ENCODE measurements at places on chromosomes 13 and 19.
A peak's percentile ranks its signal among the peaks of the same experiment; 100 is the strongest.

- DNase-seq = no peak
These were observed 15.1 kb downstream of the CYP4F11 start for GRCh38 chr19:15919243-15919642.

DNA sequence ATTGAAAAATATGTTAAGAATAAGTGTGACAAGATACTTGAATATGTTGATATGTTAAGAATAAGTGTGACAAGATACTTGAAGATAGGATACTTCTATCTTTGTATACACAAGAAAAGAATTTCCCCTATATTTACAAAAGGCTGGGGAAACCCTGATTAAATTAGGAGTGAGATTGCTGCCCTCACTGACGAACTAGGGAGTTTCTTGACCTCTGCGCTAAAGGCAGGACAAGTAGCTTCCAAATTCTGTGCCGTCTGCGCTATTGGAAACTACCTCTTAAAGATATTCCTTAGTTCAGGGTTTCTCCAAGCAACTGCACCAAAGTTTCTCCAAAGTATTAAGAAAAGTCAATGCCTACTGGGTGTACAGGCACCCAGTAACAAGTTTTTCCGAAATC, 730 bp downstream of the ZNF260 start:
- no peak for DNase-seq

DNA sequence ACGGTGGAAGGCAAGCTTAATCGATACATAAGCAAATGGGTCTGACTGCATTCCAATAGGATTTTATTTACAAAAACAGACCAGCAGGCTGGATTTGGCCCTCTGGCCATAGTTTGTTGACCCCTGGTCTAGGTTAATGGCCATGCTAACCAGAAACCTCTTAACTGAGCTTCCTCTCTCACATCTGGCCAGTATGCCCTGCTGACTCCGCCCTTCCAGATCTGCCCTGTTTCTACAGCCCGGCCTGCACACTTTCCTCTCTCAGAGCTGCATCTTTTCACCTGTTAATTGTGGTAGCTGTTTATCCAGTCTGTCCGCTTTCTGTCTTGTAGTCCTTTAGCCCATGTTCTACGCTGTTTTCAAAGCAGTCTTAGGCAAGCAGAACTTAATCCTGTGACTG, 25.6 kb downstream of the EDNRB start:
- no peak for DNase-seq

GRCh38 chr19:16829822-16830289, 658 bp downstream of the SIN3B start:
- no peak for DNase-seq

- DNase-seq = no peak
These were observed 131.7 kb downstream of the UGGT2 start for GRCh38 chr13:95921485-95921884.

- no peak for DNase-seq
These were observed 650.5 kb upstream of the SLC10A2 start for GRCh38 chr13:103716718-103717117.

DNA sequence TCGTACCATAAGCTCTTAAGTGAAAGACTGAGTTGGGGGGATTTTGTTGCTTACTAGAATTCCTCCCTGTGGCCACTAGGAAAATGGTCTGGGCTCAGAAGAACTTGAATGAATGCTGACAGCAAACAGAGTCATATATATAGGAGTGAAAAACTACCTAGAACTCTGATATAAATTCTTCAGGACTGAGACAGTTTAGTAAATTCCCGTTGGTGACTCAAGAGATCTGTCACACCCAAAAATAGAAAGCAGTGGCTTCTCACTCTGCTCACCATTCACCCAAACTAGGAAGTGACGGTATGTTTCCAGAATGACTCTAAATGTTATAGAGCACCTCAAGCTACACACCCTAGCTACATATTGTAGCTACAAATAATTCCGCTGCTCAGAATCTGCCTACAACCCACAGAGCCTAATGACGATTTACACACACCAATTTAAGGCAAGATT, 116.2 kb downstream of the TBC1D4 start:
- no peak for DNase-seq

GRCh38 chr19:29324291-29324680, 111.3 kb upstream of the UQCRFS1 start:
- DNase-seq = peak; percentile 50

GRCh38 chr13:75393839-75394520, 88.0 kb downstream of the TBC1D4 start:
- no peak for DNase-seq

- no peak for DNase-seq
These were observed 12.9 kb downstream of the ZNF507 start for GRCh38 chr19:32358321-32358720.

GRCh38 chr19:1085676-1086442, 9.3 kb downstream of the POLR2E start:
- DNase-seq = no peak

DNA sequence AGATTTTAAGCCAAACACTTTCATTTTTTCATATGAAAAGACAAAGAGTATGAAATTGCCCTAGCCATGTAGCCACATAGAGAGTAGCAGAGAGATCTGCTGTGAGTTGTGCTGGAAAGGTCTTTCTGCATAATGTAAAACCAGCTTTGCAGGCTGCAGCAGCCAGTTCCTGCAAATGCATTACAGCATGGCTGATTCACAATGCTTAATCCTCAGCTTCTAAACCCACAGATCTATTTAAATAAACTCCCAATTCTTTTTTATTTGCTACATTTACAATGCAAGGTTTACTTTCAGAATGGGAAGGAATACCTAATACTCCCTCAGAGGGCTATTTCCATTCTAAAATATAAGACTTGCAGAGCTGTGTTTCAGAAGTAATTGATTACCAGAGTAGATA, 185.6 kb upstream of the STARD13 start:
- no peak for DNase-seq

GRCh38 chr13:26529441-26529840, 28.0 kb upstream of the WASF3 start:
- no peak for DNase-seq

- DNase-seq = no peak
These were observed 4.7 kb downstream of the LGALS13 start for GRCh38 chr19:39607021-39607420.

GRCh38 chr19:8148410-8149260, 757 bp downstream of the FBN3 start:
- no peak for DNase-seq

- no peak for DNase-seq
These were observed 164.9 kb upstream of the CSNK1A1L start for GRCh38 chr13:37270226-37271001.

DNA sequence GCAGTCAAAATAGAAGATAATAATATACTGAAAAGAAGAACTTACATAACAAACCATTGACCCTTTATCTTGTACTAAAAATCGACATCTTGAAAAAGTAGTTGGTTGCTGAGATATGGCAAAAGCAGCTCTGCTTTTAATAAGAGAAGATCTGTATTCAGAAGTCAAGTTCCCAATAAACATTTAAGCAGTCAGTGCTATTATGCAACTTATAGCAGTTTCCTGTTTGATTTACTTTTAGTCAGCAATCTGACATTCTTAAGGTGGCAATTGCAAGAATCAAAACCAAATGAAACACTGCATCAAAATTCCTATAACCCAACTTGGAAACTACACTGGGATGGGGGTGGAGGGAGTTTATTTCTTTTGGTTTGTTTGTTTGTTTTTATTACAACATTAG, 165.5 kb downstream of the TBC1D4 start:
- no peak for DNase-seq

GRCh38 chr19:31276831-31277230, 72.4 kb downstream of the TSHZ3 start:
- no peak for DNase-seq

DNA sequence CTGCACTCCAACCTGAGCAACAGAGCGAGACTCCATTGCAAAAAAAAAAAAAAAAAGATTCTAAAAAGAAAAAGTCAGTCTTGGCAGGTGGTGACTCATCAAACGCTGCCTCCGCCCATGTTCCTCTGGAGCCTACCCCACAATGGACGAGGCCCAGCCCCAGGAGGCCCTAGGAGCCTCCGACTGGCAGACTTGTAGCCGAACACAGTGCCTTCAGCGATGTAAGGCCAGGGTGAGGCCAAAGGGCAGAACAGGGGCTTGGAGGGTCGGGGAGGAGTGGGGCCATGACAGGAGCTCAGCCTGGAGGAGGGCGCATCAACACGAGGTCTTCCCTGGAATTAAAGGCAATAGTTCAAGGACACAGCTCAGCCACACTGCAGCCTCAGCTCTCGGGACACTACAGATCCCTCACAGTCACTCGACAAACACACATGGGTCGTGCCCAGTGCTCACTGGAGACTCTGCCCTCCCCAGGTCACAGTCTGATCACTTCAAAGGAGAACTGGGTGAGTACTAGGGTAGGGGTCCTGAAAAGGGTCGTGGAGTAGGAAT, 5.1 kb downstream of the USE1 start:
- peak; percentile 88 for DNase-seq

DNA sequence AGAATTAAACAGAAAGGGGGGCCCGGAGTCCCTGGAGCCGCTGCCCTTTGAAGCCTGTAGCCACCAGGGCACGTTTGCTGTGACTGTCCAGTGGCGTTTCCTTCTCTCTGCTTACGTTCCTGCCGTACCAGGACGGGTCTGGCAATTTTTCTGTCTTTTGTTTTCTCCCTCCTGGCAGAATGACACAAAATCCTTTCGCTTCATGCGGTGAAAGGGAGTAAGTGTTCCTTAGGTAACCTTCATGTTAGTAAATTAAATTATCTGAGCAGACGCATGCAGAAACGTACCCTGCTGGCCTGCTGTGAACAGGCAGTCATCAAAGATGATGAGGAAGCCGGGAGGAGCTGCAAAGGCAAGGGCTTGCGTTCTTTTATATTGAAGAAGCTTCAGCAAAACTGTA, 299.3 kb upstream of the ARGLU1 start:
- DNase-seq = no peak

DNA sequence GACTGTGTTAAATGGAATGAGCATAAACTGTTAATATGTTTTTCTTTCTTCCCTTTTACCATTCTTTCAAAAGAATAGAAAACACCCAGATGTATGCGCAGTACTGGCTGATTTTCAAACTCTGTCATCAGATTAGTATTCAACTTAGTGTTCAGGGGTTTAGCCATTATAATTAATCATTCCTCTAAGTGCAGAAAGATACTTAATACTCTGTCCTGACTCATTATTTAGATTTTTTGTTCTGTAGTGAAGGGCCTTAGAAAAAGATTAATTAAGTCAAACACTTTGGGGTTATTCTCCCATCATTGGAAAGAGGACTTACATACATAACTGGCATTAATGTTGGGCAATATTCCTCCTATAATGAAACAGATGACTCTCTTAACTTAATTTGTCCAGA, 1316.7 kb upstream of the SLC10A2 start:
- DNase-seq = no peak

DNA sequence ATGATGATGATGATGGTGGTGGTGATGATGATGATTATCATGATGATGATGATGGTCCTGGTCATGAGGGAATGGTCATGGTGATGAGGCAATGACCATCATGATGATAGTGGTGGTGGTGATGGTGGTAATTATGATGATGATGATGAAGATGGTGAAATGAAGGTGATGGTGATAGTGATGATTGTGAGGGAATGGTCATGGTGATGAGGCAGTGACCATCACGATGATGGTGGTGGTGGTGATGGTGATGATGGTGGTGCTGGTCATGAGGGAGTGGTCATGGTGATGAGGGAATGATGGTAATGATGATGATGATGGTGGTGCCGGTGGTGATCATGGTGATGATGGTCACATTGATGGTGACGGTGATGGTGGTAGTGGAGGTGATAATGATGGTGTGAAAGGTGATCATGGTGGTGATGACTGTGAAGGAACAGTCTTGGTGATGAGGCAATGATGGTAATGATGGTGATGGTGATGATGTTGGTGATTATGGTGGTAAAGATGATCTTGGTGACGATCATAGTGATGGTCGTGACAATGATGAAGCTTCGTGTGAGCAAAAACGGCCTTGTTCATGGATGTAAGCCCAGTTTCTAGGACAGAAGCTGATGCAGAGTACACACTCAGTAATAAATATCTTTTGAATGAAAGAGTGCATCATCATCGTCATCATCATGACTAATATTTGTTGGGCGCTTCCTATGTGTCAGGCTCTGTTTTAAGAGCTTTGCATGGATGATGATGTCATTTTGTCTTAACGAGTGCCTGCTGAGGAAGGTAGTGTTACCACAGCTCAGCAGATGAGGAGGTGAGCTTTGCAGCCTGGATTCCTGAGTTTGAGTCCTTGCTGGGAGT, 17.3 kb downstream of the SBK2 start:
- DNase-seq = no peak

DNA sequence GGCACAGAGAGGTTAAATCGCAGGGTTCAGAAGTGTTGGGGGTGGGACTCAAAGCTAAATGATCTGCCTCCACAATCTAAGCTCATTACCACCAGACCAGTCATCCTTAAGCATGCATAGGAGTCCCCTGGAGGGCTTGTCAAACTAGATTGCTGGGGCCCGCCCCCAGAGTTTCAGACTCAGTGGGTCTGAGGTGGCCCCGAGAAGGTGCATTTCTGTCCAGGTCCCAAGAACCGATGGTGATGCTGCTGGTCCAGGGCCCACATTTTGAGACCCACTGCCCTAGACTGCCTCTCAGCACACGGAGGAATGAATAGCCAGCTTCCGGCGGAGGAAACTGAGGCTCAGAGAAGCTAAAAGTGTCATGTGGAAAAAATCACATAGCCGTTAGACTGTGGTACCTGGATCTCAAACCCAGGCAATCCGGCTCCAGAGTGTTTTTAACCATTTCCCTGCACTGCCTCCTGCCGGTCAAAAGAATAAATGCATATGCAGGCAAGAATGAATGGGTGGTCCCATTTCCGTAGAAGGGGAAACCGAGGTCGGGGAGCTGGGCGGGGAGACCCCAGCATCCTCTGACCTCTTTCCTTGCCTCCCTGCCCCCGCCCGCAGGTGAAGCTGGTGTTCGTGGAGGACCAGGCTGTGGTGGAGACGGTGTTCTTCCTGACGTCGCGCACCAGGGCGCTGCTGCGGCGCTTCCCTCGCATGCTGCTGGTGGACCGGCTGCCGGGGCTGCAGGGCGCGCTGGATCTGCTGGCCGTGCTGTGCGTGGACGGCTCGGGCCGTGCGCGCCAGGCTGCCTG, 23.8 kb downstream of the ZSWIM9 start:
- no peak for DNase-seq

DNA sequence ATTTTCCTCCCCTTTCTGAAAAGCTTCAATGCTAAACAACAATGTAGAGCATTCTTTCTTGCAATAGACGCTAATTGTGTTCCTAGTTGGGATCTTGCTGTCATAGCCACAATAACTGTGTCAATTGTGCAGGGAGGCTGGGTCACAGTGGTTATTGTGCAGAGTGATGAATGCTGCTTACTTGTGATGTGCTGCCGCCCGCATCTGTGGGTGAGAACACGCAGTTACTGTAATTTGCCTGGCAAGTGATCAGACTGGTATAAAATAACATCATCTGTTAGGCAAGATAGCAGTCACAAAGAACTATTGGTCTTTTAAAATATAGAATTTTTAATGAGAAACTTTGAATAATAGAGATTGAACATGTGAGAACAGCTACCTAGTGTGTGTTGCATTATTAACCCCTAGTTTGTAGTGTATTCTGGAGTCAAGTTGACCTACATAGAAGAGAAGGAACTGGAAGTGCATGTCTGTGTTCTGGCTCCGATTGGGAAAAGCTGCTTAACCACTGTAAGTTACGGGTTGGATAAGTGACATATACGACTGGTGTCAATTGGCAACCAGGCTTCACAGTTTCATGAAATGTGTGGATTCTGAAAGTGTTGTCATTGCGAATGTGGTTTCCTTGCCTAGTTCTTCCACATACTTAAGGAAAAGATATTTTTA, 43.6 kb downstream of the SLAIN1 start:
- DNase-seq = no peak

GRCh38 chr13:51590231-51590970, 6.1 kb downstream of the WDFY2 start:
- DNase-seq = no peak

Data from posterior vena cava (tissue), 2 donors.